ENCODE measurements at places on chromosomes 7 and 10.

- no peak for DNase-seq
Measured at GRCh38 chr7:23315366-23315765, 16.2 kb downstream of the MALSU1 start.

- DNase-seq, result no peak
Measured at GRCh38 chr10:5512881-5513612, 11.7 kb upstream of the CALML3 start.

GRCh38 chr7:10122551-10123100 is 851.0 kb upstream of the PHF14 start:
- no peak for DNase-seq

DNA sequence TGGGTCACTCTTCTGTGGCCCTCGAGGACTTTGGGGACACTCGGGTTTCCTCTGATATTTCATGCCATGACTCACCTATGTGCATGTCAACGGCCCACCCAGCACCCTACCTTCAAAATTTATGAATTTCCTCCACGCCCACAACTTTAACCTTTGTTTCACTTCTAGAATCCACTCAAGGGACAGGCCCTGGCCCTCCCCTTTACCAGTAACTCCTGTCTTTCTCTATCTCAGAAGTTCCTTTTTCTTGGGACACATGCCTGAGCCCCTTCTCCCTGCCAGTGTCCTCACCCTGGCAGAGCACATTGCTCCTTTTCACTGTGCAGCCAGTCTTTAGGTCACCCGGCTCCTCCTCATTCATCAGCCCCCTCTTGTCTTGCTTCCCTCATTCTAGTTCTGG is 282.5 kb upstream of the KLF6 start:
- no peak for DNase-seq

GRCh38 chr7:13770305-13770704 is 219.2 kb downstream of the ETV1 start:
- no peak for DNase-seq

All from GM06990 (cell line).